Activated T-helper 17 cell treated with anti-CD3 and anti-CD28 coated beads, Interleukin-2, amount 50 U/mL, for 72 hours (primary cell): ENCODE measurements at places on chromosomes 16 and 17.
A peak's percentile ranks its signal among the peaks of the same experiment; 100 is the strongest.

GRCh38 chr16:7270823-7271222 is 61.8 kb upstream of the RBFOX1 start:
- H3K4me1 ChIP-seq, result no peaks in the 10 kb centered on the region
- H3K27me3 ChIP-seq, result no peaks in the 10 kb centered on the region
- H3K4me3 ChIP-seq, result no peak overlapping the region

- no peaks in the 10 kb centered on the region for H3K4me1 ChIP-seq
- no peak overlapping the region for H3K4me3 ChIP-seq
- H3K36me3 ChIP-seq, result no peaks in the 10 kb centered on the region
- no peak for ATAC-seq
- H3K27me3 ChIP-seq, result peaks cover 6% of the 10 kb centered on the region
These were observed 524.8 kb upstream of the EEF2KMT start for GRCh38 chr16:5622234-5622884.

DNA sequence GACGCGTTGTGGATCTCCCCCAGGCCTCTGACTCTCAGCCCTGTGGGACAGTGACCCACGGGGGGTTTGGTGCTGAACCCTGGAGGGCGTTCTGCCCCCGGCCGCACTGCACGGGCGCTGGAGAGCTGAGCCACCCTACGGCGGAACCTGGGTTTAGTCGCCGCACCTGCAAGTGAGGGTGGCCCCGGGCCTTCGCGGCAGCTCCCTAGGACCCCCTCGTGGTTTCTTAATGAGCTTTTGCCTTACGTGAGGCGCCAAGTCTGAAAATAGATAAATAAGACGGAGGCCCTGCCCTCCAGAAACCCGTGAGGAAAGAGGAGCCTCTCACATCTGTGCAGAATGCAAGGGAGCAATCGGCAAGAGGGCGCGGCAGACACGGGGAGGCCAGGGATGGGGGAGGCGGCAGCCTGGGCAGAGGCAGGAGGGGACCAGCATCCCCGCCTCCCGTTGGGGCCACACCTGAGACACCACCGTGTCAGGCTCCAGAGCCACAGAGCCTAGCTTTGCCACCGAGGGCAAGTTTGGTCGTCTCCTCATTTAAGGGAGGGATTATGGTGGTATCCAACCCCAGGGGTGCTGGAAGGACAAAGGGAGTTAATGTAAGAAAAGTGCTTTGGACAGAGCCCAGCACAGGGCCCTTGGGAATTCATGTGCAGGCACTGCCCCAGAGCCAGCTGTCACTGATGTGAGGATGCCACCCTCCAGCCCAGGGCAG is 153.2 kb upstream of the CHMP6 start:
- peak overlapping the region; percentile 65 for H3K27ac ChIP-seq
- H3K4me3 ChIP-seq, result no peak overlapping the region
- no peak for ATAC-seq
- no peaks in the 10 kb centered on the region for H3K27me3 ChIP-seq
- no peaks in the 10 kb centered on the region for H3K4me1 ChIP-seq

DNA sequence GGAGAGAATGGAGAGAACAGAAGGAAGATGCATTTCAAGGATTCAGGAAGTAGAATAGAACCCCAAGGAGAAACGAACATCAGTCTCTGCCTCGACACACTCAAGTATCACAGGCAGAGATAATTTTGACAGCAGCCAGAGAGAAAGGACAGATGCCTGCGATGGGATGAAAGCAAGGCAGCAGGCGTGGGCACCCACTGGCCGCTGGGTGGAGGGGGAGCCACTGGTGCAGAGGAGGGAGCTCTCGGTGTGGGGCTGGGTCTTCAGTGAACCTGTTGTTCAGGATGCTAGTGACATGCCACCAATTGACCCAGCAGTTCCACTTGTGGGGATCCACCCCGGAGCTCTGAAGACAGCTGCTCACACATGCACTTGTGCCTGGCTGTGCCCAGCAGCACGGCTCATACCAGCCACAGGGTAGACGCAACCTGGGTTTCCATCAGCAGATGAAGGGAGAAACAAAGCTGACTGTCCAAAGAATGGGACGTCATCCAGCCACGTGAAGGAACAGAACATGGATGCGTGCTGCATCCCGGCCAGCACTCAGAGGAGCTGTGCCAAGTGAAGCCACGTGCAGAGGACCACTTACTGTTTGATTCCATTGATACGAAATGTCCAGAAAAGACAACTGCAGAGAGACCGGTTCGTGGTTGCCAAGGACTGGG is 127.0 kb downstream of the BANP start:
- no peak overlapping the region for H3K4me3 ChIP-seq
- H3K27ac ChIP-seq, result no peak overlapping the region
- H3K36me3 ChIP-seq, result peaks cover 55% of the 10 kb centered on the region

DNA sequence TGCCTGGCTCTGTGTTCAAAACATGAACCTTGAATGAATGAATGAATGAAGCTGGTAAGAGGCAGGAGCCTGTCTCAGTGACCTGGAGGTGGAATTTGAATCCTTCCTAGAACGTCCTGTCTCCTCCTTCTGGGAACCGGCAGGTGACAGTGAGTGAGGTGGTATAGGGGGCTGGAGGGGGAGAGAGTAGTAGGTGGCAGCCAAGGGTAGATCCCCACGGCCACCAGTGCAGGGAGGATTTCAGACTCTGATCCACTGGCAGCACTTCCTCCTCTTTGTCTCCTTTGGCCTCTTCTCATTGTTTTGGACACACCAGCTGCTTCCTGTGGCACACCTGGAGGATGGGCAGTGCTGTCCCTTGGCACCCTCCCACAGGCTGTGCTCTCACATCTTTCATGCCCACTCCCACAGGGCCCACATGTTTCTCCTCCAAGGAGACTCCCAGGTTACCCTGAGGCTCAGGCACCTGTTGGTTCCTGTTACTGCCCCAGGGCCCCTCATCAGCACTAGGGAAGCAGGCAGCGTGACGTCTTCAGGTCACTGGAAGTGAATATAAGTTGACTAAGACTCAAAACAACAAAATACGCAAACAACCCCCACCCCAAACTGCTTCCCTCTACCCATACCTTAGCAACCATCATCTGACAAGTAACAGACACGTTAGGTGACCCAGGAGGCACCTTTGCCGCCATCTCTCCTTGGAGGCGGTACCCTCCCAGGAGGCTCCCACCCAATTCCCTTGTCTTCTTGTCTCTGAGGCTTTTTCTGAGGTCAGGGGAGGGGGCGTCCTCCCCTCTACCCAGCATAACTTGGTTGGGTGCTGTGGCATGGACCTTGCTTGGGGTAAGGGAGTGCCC is 84.6 kb downstream of the N4BP1 start:
- no peak overlapping the region for H3K4me3 ChIP-seq
- H3K36me3 ChIP-seq, result no peaks in the 10 kb centered on the region
- no peak overlapping the region for H3K27ac ChIP-seq
- no peaks in the 10 kb centered on the region for H3K27me3 ChIP-seq
- H3K4me1 ChIP-seq, result no peaks in the 10 kb centered on the region
